Stimulated activated CD4-positive, alpha-beta T cell treated with anti-CD3 and anti-CD28 coated beads, Interleukin-4, amount 100 ng/mL, for 4 hours (primary cell): ENCODE measurements at places on chromosomes 5 and 9.

- no peak for DNase-seq
These were observed 59.4 kb downstream of the SIL1 start for GRCh38 chr5:139138809-139139208.

GRCh38 chr9:19946441-19947109 is 157.7 kb upstream of the SLC24A2 start:
- DNase-seq = no peak

GRCh38 chr5:149667084-149667828 is 62.9 kb upstream of the PPARGC1B start:
- no peak for DNase-seq

DNA sequence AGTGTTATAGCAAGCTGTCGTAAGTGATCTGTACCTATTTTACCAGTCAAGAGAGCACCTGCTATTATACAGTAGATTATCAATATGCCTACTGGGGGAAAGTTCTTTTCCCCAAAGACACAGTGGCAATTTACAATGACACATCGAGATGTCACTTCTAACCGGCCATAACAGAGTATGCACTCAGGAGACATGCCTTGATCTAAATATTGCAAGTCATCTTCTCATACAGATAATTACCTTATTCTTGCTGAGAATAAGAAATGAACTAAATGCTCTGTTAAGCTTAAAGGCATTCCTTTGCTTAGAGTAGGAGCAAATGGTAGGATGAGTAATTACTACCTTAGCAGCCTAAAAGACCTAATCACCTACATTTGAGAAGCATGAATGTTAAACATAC is 71.6 kb downstream of the PKD2L2 start:
- DNase-seq = no peak

GRCh38 chr5:160970605-160971191 is 118.7 kb upstream of the ATP10B start:
- no peak for DNase-seq

DNA sequence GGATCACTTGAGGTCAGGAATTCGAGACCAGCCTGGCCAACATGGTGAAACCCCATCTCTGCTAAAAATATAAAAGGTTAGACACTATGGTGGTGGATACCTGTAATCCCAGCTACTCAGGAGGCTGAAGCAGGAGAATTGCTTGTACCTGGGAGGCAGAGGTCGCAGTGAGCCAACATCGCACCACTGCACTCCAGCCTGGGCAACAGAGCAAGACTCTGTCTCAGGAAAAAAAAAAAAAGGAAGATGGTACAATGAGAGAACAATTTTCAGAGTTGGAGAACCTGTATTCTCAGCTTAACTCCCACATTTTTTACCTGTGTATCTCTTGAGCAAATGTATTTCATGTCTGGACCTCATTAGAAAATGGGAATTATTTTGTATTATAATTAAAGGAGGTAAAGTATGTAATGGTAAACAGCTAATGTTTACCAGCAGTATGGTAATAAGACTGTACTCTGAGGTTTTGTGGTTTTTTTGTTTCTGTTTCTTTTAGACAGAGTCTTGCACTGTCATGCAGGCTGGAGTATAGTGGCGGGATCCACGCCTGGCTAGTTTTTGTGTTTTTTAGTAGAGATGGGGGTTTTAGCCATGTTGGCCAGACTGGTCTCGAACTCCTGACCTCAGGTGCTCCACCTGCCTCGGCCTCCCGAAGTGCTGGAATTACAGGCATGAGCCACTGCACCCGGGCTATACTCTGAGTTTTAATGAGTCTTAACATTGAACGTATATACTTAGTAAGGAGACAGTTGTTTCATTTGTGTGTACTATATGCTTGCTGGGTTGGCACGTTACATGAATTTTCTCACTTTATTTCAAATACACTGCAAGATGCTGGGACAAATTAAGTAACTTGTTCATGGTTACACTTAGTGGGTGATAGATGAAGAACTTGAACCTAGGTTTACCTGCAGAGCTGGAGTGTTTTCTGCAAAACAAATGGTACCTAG is 16.2 kb downstream of the UHRF2 start:
- DNase-seq = no peak

- DNase-seq = no peak
These were observed 55.1 kb downstream of the SUSD1 start for GRCh38 chr9:112120030-112120341.

DNA sequence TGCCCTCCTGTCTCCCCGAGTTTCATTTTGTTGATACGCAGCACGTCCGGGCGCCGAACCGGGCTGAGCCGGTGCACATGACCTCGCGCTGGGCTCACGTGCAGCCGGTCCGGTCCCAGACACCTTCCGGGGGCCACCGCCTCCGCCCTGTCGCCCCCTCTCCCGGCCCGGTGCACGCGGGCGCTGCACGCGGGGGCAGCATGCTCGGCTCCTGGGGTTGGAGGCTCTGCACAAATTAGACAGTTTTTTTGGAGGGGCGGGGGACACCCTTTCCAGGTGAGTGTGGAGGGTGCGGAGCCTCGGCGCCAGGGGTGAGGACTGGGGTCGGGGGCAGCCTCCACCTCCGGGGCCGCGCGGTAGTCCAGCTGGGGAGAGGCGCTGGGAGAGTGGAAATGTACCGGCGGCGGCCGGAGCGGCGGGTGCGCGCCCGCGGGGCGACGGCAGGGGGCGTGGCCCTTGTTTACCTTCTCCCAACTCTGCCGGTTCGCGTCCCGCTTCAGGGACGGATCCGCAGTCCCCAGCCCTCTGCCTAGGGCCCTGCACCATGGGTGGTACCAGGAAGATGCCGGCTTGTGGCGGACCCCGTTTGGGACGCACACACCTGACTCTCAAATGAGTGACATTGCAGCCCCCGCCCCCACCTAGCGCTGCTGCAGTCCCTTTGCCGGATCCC is 1.1 kb downstream of the JADE2 start:
- peak; percentile 59 for DNase-seq

- no peak for DNase-seq
These were observed 473.8 kb upstream of the PTPRD start for GRCh38 chr9:11086561-11086960.

DNA sequence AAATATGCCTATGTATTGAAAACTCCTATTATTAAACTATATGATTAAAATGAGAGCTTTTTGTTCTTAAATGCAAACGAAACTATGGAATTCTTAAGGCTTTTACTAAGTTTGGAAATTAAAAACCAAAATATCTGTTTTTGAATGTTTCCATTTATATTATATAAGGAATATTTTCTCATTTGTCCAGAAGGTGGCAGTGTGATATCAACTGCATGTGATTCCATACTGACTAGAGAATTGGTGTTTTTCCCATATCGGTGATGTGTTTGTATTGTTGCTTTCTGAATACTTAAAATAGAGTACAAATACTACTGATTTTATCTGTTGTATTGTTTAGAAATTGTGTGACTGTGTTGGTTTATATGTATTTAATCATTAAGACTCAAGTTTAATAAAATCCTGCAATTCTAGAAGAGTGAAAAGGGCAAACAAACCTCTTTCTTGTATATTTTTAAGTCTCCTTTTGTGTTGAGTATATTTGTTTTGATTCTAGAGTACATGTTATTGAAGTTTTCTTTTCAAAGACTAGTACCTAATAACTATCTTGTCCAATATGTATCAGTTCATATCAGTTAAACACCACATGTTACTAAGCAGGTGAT is 320.8 kb downstream of the CCDC171 start:
- no peak for DNase-seq

DNA sequence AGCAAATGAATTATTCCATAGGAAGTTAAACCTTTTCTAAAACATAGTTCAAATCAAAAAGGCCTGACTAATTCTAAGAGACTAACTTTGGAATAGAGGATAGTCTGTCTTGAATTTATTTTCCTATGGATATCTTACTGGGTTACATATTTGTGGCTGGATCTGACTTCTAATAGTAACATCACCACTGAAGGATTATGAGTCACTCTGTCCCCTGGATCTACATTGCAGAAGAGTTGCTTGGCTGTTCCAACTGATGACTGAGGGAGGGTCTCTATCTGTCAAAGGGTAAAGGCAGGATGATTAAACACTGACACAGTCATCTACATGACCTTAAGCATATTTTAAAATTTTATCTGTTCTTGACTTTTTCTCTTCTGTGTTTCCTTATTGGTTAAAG is 119.6 kb upstream of the FST start:
- DNase-seq = no peak

GRCh38 chr5:144582066-144582465 is 411.4 kb downstream of the KCTD16 start:
- DNase-seq = no peak

DNA sequence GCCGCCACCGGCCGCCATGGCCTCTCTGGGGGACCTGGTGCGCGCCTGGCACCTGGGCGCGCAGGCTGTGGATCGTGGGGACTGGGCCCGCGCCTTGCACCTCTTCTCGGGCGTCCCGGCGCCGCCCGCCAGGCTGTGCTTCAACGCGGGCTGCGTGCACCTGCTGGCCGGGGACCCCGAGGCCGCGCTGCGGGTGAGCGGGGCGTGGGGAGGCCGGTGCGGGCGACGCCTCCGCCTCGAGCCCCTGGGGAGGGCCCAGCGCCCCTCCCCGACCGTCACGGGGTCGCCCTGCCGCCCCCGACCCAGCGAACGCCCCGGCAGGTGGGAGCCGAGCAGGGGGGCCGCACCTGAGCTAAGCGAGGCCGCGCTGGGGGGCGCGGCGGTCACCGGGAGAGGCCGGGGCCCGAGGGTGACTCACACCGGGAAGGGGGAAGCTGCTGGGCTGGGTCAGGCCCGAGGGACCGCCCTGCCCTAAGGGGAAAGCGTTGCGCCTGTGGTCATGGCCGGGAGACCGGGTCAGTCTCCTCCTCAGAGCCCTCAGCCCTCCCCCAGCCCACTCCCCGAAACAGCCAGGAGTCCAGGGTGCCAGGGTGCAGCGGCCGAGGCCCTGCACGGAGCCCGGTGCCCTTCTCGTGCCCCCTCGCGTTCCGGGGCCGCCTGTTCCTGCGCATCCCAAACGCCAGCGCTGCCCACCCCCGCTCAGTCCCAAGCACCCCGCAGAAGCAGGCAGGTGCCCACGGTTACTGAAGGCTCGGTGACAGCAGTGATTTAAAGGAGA is 510 bp downstream of the NOXA1 start:
- no peak for DNase-seq

DNA sequence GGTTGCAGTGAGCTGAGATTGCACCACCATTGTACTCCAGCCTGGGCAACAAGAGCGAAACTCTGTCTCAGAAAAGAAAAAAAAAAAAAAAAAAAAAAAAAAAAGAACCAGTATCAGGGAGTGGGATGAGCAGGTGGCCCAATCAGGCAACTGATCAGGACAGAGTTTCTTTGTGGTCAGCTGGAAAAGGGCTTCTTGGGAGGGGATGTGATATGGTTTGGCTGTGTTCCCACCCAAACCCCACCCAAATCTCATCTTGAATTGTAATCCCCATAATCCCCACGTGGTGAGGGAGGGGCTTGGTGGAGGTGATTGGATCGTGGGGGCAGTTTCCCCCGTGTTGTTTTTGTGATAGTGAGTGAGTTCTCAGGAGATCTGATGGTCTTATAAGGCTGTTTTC is 4.7 kb upstream of the GCNT1 start:
- no peak for DNase-seq

DNA sequence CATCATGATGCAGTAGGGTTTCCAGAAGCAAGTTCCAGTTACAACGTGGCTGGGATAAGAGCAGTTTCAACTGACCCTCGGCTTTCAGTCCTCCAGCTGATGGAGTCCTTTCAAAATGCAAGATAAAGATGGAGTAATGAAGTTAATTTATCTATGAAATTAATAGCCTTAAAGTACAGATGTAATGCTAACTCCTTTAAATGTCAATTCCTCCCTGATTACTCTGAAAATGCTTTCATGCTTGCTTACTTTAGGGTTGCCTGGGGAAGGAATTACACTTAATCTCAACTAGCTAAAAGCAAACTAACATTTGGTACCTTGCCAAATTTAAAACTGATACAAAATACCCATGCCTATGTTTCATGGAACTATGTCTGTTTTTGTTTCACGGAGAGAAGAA is 178.4 kb downstream of the KIAA0825 start:
- DNase-seq = no peak

- DNase-seq = no peak
These were observed 93.1 kb upstream of the S1PR3 start for GRCh38 chr9:88898039-88898720.

GRCh38 chr5:149442563-149443182 is 63.6 kb upstream of the IL17B start:
- DNase-seq = peak; percentile 72

- DNase-seq = no peak
These were observed 588.8 kb downstream of the PRELID2 start for GRCh38 chr5:145246379-145246778.

DNA sequence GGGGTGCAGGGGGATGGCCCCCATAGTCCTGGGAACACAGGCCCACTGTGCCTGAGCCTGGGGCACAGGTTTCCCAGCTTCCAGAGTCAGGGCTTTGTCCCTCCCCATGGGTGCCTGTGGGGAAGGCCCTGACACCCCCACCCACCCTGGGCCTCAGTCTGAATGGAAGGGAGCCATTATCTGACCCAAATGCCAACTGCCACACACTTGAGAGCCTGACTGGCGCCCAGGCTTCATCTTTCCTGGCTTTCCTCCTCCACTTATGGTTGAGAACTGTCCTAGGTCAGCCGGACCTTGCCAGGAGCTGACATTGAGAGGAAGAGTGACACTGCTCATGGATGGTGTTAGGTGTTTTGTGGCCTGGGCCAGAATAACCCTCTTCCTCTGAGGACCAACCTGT is 24.0 kb downstream of the SH3PXD2B start:
- DNase-seq = no peak

DNA sequence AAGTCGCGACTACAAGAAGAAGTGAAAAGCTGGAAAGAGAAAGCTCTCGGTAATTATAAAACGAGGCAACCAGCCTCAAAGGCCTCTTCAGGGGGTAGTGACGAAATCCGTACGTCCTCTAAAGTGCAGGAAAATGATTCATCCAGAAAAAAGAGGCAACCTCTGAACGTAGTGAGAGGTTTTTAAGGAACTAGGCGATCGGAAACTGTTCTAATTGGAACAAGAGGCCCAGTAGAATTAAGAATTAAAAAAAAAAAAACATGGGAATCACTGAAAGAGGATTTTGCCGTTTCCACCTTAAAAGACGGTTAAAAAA is 1.0 kb downstream of the CSNK1A1 start:
- no peak for DNase-seq

- DNase-seq = no peak
These were observed 583.9 kb downstream of the SEMA5A start for GRCh38 chr5:8961956-8962355.

DNA sequence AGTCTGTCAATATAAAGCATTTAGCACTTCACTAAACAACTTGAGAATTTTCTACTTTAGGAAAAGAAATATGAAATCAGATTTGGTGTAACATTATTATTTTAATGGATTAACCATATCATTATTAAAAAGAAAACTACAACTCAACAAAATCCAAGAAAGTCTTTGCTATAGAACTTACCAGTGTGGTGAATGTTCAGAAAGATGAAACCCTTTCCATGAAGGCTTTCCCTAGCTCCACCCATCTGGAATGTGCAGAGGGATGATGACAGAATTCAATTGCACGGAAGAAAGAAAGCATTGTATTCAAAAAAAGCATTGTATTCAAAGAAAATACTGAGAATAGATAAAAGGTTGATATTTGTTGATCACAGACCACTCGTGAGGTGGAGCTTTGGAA is 328.6 kb upstream of the NUDT12 start:
- no peak for DNase-seq

DNA sequence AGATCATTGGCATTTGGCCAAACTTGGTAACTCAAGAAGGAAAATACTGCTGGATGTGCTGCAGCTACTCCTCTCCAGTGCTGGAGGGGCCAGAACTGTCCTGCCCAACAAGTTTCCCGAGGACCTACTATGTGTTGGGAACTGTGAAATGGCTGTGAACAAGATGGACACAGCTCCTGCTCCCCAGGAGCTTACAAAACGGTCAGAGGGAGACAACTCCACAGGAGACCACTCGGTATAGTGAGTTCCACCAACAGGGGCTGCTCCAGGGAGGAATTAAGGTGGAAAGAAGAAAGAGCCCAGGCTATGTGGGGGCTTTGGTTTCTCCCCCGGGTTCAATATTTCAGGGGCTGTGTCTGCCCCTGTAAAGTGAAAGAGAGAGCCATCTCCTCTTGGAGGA is 78.8 kb downstream of the GNA14 start:
- DNase-seq = no peak
